K562 (cell line): ENCODE measurements at places on chromosomes 12 and 14.

DNA sequence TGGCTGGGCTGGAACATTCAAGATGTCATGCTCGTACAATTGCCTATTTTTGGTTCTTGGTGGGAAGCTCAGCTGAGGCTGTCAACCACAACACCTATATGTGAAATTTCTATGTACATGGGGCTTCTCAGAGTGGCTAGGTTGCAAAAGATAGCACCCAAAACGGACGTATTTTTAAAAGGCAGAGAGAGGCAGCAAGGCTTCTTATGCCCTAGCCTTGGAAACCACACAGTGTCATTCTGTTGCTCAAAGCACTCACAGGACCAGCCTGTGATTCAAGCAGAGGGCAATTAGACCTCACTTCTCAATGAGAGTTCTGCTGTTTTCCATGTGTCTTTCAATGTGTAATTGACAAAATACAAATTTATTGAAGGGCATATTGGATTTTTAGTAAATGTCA is 134.0 kb downstream of the GXYLT1 start:
- DNase-seq = no peak

DNA sequence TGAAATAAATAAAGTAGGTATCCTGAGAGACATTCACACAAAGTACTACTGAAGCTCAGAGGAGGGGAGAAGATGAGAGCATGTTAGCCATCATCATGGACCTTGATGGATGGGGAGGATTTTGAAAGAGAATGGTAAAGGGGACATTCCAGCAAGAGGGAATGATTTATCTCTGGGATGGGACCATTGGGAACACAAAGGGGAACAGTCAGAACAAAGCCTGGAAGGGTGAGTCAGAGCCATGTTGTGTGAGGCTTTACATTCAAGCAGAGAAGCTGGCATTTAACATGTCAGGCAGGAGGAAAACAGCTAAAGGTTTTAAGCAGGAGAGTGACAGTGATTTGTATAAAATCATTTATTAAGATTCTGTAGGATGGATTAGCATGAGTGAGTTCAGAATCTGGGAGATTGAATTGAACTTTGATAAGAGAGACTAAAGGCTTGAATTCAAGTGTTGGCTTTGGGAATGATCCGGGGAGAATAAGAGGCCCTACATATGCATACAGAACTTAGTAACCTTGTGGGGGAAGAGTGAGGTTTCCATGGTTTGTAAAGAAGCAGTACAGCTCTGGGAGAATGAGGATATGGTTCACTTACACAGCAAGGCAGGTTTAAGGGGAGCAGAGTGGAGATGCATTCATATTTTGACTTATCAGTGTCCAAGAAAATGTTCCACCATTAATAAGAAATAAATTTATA is 174.4 kb downstream of the SYT10 start:
- no peak for DNase-seq

- DNase-seq = peak; percentile 28
Measured at GRCh38 chr12:48122065-48122834, 3.1 kb downstream of the PFKM start.

GRCh38 chr14:95320955-95321600 is 1.4 kb upstream of the CLMN start:
- DNase-seq = no peak

DNA sequence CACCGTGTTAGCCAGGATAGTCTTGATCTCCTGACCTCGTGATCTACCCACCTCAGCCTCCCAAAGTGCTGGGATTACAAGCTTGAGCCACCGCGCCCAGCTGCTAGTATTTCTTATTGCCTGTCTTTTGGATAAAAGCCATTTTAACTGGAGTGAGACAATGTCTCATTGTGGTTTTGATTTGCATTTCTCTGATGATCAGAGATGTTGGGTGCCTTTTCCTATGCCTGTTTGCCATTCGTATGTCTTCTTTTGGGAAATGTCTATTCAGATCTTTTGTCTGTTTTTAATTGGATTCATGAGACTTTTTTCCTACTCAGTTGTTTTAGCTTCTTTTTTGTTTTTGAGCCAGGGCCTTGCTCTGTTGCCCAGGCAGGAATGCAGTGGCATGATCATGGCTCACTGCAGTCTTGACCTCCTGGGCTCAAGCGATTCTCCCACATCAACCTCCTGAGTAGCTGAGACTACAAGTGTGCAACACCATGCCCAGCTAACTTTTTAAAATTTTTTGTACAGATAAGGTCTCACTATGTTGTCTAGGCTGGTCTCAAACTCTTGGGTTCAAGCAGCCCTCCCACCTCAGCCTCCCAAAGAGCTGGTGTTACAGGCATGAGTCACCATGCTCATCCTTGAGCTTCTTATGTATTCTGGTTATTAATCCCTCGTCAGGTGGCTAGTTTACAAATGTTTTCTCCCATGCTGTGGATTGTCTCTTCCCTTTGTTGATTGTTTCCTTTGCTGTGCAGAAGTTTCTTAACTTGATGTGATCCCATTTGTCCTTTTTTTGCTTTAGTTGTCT is 65.9 kb downstream of the ACACB start:
- DNase-seq = no peak

DNA sequence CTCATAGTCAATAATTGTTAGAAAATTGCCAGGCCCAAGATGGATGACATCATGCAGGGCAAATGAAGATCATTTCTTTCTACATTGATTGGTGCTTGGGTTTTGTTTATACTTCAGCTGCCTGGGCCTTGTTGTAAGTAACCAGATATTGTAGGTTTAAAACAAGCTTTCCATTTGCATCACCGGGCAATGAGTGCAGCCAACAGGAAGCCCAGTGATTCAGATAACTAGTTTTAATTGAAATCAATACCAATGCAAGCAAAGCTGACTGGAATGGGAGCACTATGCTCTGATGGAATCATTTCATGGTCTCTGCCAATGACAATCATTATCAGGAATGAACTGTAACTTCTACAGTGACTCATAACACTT is 279.3 kb downstream of the DUSP6 start:
- DNase-seq = no peak
